ENCODE measurements at places on chromosomes 3 and 15.

DNA sequence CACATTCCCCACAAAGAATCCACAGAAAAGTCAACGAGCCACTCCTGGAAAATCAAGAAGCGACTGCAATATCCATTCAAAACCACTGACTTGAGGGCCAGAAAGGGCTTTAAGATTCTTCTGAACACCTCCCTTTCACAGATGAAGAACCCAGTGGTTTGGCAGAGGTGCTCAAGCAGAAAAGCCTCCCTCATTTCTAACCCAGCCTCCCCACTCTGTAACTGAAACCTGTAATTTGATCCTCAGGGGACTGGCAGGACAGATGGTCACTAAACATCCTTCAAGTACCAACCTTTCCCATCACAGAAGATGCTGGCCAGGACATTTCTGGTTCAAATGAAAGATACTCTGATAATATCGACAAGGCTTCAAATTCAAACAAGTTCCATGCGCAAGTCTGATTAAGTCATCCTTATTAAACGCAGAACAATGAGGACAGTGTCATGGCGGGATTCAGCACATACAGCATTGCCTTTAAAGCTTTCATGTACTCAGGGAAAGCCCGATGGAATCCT is 5.5 kb downstream of the SEMA5B start:
- DNase-seq = no peak

DNA sequence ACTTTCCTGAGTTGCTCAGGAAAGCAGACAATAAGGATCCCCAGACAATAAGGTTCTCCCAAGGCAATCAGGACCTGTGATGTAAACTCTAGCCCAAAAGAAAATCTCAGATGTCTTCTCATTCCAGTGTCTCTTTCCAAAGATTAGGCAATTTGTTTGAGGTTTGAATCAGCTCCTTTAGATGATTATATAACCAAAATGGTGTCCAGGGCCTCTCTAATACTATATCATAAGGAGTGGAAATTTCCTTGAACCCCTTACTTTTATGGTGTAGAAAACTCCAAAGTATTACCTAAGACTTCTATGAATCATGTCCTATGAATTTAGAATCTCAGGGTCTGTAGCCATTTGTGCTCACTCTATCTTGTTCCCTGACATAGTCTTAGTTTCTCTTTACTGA is 65.9 kb downstream of the GPR176 start:
- DNase-seq = no peak

GRCh38 chr3:28678086-28678485 is 329.5 kb upstream of the AZI2 start:
- DNase-seq = no peak

DNA sequence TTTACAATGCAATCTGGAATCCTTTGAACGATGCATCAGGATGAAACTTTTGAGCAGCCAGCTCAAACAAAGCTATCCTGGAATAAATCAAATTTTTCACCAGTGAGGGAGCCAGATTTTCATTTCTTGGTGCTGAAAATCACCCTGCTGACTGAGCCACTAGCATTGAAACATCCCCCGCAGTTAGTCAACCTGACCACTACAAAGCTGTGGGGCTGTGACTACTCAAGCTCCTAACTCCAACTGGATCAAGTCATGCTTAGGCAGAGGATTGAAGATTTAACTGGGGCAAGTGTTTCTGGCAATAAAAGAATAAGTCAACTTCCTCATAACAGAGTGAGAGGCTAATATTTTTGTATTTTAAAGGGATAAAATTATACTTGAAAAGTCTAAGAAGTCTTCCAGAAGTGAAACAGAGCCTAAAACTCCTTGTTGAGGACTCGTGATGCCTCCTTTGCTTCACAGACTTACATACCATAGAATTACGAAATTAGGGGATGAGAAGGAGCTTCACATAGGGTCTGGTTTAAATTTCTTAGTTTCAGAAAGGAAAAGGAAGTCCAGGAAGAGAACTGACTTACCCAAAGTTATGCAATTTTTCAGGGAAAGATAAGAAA is 177.8 kb downstream of the SERPINI1 start:
- no peak for DNase-seq

- DNase-seq = no peak
Measured at GRCh38 chr3:129663930-129664646, 57.6 kb upstream of the PLXND1 start.
